ENCODE measurements at places on chromosomes 2 and 18.

GRCh38 chr18:2139691-2140090 lies 431.6 kb downstream of the METTL4 start:
- no peak for DNase-seq

DNA sequence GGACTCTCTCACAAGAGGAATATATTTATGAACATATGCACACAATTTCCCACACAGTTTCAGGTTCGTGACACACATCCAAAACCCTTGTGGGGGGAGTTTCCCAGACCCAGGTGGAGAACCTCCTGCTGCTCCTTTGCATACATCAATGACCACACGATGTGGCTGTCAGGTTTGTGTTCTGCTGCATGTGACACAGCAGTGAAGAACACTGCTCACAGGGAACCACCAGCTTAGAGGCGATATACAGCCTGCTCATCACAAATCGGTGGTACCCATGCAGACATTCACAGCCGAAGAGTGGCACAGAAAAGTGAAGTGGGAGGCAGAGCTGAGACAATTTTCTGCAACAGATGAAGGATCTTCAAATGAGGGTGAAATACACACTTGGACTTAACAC lies 175.6 kb upstream of the ZFP36L2 start:
- no peak for DNase-seq

GRCh38 chr2:174868878-174869277 lies 104.6 kb upstream of the CHRNA1 start:
- DNase-seq = no peak

- DNase-seq = no peak
Measured at GRCh38 chr2:74540291-74540690, 10.6 kb downstream of the HTRA2 start.

All from activated CD8-positive, alpha-beta memory T cell treated with anti-CD3 and anti-CD28 coated beads for 4 hours (primary cell).